ENCODE measurements at places on chromosomes 3 and 15.

DNA sequence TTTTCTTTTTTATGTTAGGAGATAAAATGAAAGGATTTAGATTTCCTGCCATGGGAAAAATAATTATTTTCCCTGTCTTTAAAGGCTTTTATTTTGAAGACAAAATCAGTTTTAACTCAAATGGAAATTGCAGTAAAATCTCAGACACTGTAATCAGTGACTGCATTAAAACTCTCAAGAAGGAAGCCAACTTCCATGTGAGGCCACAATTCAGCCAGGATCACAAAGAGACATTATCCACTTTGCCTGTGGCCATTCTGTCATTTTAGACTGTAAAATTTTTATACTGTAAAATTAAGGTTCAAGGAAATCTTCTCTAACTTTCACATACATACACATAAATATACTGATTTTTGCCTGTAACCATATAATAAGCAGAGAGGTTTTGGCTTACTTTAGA is 304.0 kb downstream of the TIGIT start:
- no peak for DNase-seq

GRCh38 chr3:30832961-30833575 is 61.4 kb downstream of the GADL1 start:
- DNase-seq: no peak

GRCh38 chr3:20569310-20569709 is 383.3 kb upstream of the SGO1 start:
- no peak for DNase-seq

- DNase-seq: no peak
Observed at GRCh38 chr3:50557106-50557505, 10.4 kb downstream of the C3orf18 start.

DNA sequence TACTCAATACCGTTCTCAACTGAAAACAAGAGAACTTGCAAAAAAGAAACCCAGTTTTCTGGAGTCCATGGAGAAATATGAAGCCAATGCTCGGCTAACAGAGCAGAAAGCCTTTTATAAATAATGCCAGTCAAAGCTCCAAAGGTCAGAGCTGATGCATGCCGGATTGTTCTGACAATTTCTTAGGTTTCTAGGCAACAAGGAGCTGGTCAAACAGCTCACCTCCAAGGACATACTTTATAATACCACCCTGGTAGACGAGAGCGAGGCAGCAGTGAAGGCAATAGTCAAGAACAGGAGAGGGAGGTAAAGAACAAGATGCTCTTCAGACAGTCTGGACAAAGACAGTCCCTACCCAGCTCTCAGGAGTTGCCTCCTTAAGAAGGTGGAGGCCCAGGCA is 111.1 kb downstream of the UBE3A start:
- DNase-seq: no peak

- no peak for DNase-seq
Observed at GRCh38 chr3:105166893-105167292, 199.8 kb upstream of the ALCAM start.

GRCh38 chr15:63369781-63370180 is 11.9 kb downstream of the CA12 start:
- DNase-seq: no peak

DNA sequence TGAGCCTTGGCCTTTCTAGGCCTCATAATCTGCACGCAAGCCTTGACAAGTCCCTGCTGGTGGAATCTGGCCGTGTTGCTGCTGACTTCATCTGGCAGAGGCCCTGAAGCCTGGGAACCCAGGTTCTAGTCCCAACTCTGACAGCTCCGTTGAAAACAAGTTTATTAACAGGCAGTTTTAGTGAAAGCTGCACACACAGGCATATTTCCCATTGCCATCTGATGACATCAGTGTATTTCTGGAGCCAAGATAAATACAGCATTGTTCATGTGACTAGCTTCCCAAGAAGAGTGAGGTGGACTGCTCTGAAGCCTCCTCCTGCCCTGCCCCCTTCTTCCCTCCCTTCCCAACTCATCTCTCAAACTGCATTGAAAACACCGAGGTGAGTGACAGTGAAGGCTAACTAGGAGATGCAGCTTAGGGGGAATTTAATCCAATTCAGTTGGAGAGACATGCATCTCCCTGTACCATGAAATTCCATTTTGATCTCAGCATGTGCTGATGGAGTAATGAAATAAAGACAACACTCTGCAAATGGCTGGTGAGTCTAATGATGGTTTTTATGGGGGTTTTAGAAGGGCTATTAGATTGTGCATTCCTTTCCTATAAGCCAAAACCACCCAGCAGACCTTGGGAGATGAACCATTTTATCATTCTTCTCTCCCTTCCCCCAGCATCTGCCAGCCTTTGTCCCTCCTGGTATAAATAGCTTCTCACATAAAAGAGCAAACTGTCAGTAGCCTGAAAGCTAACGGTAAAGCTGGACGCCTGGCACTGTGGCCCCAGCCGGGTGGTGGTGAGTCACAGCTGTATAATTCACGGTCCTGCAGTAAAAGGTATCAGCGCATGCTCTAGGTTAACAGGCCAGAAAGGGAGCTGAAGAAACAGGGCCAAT is 38.0 kb downstream of the PRICKLE2 start:
- peak; percentile 83 for DNase-seq

- no peak for DNase-seq
Observed at GRCh38 chr3:42183991-42184632, 81.9 kb downstream of the CCK start.

- peak; percentile 71 for DNase-seq
Observed at GRCh38 chr3:138068579-138069174, 46.7 kb downstream of the DZIP1L start.

GRCh38 chr3:107268469-107268868 is 108.8 kb upstream of the CCDC54 start:
- DNase-seq: no peak

DNA sequence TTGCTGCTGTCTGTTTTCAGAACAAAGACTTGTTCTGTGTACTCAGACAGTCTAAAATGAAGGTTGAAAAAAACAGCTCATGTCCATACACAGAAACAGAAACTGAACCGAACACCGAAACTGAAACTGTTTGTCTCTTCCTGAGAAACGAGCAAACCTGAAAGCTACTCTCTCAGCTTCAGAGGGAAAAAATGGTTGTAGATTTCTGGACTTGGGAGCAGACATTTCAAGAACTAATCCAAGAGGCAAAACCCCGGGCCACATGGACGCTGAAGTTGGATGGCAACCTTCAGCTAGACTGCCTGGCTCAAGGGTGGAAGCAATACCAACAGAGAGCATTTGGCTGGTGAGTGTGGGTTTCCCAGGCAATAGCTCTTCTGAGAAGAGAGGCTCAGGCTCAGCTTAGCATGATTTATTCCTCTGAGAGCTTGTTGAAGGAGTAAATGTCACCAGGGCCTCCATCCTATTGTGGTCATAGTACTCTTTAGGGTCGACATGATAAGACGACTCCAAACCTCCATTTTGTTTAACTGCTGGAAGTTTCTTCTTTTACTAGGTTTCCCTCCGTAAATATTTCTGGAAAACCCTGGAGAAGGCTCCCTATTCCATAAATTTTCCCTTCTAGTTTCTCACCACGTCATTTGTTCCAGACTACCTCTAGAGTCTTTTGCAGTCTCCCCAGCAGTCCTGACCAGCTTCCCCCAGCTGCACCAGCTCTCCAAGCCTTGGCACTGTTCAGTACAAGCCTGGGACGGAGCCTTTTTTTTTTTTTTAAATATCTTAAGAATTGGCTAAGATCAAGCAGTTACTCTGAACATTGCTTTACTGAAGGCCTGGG is at the start of gene RTP4:
Gene RTP4, plus strand, starts transcription at position 135 of the 838 bp plus-strand sequence. Its CDS starts 57 bp downstream, at position 192.
- DNase-seq: peak; percentile 20

DNA sequence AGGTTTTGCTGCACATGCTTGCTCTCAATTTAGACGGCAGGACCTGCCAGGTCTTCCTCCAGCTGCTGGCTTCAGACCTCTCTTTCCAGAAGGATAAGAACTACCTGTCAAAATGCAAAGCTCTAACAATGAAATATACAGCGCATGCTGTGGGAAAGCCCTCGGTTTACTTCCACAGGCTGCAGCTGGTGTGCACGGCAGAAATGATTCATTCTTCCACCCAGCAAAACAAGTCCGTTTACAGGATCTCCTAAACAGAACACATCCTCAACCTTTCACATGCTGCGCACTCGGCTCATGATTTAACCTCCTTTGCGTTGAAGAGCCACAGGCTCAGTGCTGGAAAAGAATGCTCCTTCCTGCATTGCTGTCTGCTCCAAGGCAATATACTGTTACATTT is 92.4 kb upstream of the WNT5A start:
- DNase-seq: peak; percentile 59

DNA sequence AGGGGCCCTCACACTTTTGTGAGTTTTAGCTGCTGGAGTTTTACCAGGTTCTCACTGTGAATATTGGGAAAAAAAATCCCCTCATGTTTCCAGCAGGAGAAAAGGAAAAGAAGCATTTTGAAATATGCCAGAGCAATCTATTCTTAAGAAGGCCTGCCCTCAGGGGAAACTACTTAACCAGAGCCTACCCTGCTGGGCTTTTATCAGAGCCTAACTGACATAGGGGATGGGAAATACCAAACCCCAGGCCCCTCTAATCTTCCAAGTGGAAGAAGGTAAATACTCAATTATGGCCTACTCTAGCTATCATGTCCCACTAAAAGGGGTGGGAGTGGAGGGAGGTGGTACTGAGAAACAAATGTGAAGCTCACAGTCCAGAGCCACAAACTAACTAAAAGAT is 68.7 kb upstream of the NMNAT3 start:
- DNase-seq: no peak

DNA sequence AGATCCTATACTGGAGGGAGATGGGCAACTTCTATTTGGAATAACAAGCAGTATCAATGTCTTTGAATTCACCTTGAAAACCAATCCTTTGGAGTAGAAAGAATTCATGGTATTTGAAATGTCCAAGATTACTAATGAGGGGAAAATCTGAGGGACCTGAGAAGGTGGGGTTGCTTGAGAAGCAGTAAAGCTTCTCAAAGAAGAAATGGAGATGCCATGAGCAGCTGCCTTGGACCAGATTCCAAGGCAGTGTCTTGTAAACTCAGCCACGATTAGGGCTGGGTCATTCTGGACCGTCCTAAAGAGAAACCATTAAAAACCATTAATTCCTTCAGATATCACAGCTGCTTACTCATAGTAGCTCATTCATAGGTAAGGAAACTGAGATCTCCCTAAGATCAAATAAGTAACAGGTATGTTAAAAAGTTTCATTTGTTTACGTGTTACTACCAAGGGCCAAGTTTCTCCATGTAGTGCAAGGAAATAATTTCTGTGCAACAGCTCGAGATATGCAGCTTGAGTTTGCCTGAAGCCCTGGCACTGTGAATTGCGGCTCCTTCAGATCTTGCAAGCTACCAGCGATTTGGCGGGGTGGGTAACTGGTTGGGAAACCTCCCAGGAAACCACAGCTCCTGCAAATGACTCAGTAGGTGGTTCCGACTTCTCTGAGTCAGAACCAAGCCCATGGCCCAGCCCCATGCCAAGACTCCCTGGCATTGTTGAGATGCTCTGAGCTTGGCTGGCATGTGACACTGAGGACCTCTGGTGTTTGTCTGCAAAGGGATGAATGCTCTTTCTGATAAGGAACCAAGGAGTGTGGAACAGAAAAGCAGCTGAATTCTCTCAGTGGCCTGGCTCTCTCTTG is 296.8 kb downstream of the RORA start:
- no peak for DNase-seq

Data from uterus (tissue), 4 donors.